Spleen (tissue), 13 donors: ENCODE measurements at places on chromosomes 7 and 10.

GRCh38 chr7:89908736-89909135 is 245.5 kb upstream of the STEAP1 start:
- no peak for DNase-seq

DNA sequence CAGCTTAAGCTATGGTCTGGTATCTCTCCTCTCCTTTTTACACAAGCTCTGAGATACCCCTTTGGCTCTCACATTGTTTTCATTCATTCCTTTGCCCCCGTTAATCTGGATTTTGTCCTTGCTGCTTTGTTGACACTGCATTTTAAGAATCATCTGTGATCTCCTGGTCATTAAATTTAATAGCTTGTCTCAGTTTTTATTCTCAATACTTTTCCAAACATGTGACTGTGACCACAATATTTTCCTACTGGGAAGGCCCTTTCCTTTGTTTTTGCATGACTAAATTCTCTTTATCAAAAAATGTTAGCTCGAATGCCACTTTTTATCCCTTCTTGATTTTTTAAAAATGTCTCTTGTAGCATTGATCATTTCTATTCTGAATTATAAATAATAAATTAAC is 171.2 kb downstream of the SUGCT start:
- no peak for DNase-seq

- no peak for DNase-seq
Measured at GRCh38 chr10:77228559-77228958, 409.0 kb downstream of the KCNMA1 start.

DNA sequence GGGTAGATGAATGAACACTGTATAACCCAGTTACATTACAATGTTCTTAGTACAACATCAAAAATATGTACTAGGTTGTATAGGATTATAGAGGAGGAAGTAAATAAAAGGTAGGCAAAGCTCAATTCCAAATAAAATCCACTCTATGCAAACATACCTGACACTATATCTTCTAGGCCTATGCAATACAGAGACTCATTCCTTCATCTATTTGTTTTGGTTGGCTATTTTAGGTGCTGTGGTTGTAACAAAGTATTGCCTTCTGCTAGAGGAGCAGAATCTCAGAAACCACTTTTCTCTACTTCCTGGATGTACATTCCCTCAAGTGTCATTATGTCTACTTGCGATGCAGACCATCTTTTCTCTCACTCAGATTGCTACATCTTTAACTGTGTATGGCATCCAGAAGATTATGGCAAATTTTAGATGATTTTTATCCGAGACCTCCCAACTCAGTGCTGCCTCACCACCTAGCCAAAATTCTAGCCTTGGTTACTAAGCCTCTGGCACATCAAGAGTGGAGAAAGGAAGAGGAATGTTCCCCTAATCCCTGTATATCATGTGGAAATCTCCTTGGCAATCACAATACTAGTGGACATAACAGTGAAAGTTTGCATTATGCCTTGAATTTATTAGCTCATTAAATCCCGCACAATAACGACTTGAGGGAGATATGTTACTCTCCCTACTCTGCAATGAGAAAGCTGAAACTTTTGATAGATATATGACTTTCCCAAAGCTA is 5.5 kb upstream of the TFPI2 start:
- DNase-seq: no peak

GRCh38 chr7:132030883-132031282 is 474.5 kb upstream of the PODXL start:
- no peak for DNase-seq

DNA sequence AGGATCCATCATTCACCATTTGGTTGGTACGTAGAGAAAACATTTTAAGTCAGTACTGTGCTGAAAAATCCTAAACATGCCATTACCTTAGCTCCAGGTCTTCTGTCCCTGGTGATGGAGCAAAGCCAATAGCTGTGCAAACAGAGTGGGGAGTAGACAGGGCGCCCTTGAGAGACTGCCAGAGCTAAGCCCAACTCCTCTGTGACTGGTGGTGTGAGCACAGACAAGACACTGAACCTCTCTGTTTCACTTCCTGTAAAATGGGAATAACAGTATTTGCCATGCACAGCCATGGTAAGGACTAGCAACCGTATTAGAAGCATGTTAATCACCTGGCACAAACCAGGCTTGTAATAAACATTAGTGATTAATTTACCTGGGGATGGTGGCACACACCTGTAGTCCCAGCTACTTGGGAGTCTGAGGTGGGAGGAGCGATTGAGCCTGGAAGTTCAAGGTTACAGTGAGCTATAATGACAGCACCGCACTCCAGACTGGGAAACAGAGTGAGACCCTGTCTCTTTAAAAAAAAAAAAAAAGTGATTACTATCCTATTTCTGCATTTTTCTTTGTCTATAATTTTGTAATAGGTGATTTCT is 28.7 kb downstream of the LYZL1 start:
- DNase-seq: no peak

- DNase-seq: no peak
Measured at GRCh38 chr10:126536148-126536547, 134.3 kb downstream of the C10orf90 start.

- no peak for DNase-seq
Measured at GRCh38 chr7:107922886-107923285, 31.9 kb downstream of the DLD start.

GRCh38 chr7:118473271-118473670 is 248.8 kb downstream of the ANKRD7 start:
- DNase-seq: no peak

DNA sequence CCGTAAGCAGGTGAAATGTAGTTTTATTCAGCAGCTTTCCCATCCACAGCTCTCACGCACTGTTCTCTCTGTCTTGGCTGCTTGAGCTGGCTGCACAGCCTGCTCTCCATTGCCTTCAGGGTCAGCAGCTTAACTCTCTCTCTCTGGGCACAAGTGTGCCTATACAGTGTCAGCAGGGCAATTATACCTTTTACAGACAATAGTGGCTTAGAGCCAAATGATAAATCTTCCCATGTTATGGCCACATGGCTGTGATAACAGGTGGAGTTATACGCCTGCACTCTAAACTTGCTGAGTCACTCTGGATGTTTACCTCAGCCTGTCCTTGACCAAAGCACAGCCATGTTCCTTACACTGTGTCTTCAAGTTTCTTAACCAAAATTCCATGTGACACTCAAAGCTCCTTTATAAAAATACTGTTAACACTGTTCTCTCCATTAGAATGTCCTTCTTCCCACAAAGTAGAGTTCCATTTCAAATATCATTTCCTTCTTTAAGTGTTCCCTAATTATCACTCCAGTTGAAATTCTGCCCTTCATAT is 6.1 kb downstream of the RNF133 start:
- no peak for DNase-seq

DNA sequence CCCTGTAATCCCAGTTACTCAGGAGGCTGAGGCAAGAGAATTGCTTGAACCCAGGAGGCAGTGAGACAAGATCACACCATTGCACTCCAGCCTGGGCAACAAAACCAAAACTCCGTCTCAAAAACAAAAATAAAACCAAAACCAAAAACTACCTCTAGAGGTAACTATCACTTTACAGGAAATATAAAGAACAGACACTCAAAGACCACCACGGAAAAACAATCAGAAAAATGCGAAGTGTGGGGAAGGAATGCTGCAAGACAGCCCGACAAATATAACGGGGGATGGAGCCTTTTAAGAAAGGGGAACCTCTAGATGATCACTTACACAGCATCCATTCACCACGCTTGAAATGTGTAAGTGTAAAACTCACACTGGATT is 4.3 kb downstream of the HNRNPF start:
- no peak for DNase-seq

- DNase-seq: no peak
Measured at GRCh38 chr7:38160003-38160571, 18.0 kb upstream of the STARD3NL start.

GRCh38 chr7:156640949-156641485 is 443 bp downstream of the RNF32 start:
- no peak for DNase-seq

DNA sequence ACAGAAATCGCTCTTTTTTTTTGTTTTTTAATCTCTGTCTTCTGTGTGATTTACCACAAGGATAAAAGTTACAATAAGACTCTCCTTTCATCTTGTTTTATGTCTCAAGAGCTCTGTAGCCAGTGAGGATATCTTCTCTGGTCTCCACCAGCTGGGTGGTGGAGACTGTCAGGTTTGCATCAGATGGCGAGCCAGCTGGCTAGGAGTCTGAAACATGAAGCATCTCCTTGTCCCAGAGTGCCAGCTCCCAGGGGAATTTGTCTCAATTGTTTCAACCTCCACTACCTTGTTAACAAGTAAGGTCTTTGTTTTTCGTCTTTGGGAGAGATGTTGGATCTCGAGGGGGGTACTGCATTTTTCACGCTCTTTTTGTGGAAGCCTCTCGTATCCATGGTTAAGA is 47.3 kb downstream of the FRMPD2 start:
- no peak for DNase-seq

- no peak for DNase-seq
Measured at GRCh38 chr10:49679480-49679893, at the start of gene C10orf53. TSS of gene C10orf53 (plus strand) at chr10:49679651. CDS start at chr10:49679698, 47 bp downstream.

- DNase-seq: no peak
Measured at GRCh38 chr10:78013564-78013963, 15.8 kb downstream of the POLR3A start.

- DNase-seq: no peak
Measured at GRCh38 chr7:130922206-130923112, 188.5 kb upstream of the KLF14 start.

DNA sequence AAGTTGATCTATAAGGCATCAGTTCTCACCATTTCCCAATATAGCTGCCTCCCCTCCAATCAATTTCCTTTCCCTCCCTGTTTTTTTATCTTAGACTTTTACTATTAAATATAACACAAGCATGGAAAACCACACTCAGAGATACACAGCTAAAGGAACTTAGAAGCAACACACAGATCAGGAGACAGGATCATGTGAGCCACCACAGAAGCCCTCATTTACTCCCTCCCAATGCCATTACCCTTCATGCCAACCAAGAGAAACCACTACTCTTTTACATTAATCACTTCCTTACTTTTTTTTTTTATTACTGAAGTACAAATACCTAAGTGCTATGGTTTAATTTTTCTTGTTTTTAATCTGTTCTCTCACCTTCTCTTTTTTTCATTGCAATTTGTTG is 33.0 kb downstream of the COG5 start:
- no peak for DNase-seq
